Trophoblast cell (in vitro differentiated cells and primary cell): ENCODE measurements at places on chromosomes 6 and 20.

GRCh38 chr6:44237021-44237812, 9.7 kb upstream of the HSP90AB1 start:
- peak; percentile 76 for DNase-seq

- DNase-seq = peak; percentile 34
Measured at GRCh38 chr6:70180901-70181599, 121.8 kb downstream of the COL9A1 start.

DNA sequence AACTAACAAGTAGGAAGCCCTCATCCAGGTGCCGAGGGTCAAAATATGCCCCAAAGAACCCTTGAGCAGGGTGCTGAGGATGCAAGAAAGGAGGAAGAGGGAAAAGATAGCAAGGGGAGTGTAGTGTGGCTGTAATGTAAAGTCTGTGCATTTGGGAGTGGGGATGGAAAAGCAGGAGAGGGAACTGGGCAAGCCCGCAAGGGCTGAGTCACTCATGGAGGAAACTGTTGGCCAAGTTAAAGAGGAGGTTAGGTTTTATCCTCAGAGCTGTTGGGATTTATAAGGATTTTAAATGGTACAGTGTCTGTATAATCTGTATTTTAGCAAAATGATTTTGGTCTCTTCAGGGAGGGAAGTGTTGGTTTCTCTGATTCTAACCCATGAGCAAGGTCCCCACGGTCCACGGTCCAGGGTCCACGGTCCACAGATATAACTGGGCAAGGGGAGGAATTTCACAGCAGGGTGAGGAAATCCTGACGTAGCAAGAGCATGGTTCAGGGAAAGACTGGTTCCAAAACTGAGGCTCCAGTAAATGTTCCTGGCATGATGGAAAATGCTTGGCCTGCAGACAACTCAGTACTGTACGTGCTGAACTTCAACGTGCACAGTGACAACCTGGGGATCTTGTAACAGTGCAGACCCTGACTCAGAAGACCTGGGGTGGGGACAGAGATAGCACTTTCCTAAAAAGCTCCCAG, 759.8 kb downstream of the PTPRT start:
- no peak for DNase-seq

DNA sequence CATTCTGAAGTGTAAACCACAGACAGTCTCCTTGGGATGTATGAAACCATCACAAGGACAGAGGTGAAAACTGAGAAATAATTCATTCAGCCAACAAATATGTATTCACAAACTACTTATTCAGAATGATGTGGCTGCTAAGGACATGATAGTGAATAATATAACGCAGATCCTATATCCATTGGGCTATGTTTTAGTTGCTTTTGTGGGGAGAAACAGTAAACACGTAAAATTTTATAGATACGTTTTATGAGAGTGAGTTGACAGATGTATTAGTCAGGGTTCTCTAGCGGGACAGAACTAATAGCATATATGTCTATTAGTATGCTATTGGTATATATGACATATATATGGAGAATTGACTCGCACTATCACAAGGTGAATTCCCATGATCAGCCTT, 402.5 kb downstream of the RFPL4B start:
- no peak for DNase-seq

DNA sequence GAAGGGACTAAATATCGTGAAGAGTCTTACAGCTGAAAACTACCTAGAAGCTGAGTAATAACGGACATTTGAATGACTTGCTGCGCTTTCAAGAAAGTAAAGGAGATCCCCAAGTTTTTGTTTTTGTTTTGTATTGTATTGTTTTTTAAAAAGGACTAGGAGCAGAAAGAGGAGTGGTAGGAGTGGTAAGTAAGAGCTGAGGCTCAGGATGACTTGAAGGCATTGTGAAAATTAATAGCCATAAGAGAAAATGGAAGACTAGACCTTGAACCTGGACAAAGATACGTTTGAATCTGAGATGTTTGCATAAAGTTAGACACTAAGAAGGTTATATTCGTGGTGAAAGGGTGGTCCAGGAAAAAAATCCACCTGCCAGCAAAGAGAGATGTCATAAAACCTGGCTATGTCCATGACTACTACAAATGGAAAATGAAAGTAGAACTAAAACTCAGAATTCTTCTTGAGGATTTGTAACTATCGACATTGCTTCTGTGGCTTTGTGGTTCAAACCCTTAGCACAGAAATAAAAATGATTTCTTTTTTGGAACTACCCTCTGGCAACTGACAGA, 824.8 kb upstream of the FLRT3 start:
- DNase-seq = no peak

GRCh38 chr20:38120625-38120988, 44.5 kb downstream of the TGM2 start:
- no peak for DNase-seq

GRCh38 chr6:157104803-157105202, 218.5 kb downstream of the TMEM242 start:
- DNase-seq = no peak

DNA sequence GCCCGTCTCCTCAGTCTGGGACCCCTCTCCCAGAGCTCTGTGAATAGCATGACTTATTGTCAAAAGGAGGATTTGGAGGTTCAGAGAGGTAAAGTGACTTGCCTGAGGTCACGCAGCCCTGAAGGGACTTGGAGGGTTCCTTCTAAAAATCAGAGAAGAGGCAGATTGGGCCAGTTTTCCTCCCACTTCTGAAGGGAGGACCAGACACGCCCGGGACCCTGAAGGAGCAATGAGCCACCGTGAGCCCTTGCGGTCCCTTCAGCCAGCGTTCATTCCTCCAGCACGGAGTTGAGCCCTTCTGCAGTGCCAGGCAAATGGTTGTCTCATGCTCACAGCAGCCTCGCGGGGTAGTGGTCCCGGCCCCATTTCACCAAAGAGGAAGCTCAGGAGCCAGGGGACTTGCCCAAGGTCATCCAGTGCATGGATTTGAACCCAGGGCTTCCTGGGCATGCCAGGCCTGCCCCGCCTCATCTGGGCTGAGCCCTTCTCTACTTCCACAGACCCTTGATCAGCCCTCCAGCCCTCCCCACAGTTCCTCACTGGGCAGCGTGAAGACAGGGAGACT, 7.4 kb downstream of the SRC start:
- no peak for DNase-seq

GRCh38 chr20:50885781-50886180, 45.5 kb downstream of the ADNP start:
- DNase-seq = no peak

- no peak for DNase-seq
Measured at GRCh38 chr6:131159578-131159977, 24.3 kb downstream of the AKAP7 start.

DNA sequence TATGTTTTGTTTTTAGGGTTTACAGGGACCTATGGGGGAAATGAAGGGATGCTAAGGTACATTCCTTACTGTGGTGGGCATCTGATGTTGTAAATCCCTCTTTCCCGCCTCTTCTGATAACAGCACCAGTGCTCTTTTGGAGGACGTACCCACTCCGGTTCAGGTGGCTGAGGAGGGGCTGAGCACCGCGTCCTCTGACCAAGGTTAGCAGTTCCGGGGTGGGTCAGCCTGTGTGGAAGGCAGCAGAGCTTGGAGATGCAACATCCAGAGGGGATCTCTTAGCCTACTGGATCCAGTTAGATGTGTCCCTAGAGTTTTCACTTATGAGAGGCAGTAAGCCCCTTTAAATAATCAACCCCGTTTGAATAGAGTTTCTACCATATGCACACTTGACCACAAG, 135.3 kb upstream of the KCNG1 start:
- no peak for DNase-seq

DNA sequence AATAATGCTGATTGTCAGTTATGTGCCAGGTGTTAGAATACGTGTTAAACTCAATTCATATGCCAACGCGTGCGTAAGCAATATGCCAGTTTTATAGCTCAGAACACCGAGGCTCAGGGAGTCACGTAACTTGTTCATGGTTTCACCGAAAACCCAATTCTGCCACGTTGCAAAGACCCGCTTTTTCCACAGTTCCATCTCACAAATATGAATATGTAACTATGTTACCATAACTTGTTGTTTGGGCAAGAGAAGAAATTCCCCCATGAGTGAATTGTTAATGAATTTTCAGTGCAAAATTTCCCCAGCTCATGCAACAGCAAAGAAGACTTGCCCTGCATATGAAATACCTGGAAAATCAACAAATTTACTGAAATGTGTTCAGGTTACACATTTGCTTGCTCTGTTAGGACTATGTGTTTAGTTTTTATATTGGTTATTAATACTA, 30.1 kb downstream of the SF3B5 start:
- DNase-seq = no peak

GRCh38 chr6:107655245-107655644, 165.3 kb downstream of the SOBP start:
- DNase-seq = no peak

- DNase-seq = no peak
Measured at GRCh38 chr6:1611572-1612298, 2.0 kb downstream of the FOXC1 start.

DNA sequence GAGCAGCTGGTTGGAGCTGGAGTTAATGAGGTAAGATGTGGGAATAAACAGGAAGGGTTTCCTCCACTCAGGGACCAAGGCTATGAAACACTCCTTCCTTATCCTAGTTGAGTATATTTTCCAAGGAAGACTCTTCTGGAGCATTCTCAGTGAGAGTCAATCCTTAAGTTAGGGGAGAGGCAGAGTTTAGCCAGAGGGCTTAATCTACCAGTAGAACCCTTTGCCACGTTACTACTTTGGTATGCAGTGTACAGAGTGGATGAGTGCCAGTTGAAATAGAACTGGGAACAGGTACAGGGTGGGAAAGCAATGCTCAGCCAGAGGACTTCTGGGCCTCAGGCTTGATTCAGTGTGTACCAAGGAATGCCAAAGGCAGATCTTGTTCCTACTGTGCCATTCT, 114.3 kb downstream of the UBE3D start:
- DNase-seq = peak; percentile 91

DNA sequence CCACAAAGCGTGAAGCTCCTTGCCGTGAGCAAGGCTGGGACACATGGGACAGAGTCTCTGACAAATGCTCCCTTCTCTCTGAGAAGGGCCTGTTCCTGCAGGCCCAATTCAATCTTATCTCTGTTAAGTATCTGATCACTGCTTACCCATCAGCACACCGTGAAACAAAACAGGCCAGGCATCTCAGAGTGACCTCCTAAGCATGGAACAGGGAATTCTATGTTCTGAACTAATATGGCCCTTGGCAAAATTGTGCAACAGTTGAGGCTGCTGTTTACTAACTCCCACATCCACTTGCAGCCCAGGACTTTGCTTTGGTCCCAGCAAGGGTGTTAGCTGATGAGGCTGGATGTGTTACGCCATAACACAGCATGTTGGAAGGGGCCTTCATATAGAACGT, 79.2 kb downstream of the GCLC start:
- peak; percentile 100 for DNase-seq

DNA sequence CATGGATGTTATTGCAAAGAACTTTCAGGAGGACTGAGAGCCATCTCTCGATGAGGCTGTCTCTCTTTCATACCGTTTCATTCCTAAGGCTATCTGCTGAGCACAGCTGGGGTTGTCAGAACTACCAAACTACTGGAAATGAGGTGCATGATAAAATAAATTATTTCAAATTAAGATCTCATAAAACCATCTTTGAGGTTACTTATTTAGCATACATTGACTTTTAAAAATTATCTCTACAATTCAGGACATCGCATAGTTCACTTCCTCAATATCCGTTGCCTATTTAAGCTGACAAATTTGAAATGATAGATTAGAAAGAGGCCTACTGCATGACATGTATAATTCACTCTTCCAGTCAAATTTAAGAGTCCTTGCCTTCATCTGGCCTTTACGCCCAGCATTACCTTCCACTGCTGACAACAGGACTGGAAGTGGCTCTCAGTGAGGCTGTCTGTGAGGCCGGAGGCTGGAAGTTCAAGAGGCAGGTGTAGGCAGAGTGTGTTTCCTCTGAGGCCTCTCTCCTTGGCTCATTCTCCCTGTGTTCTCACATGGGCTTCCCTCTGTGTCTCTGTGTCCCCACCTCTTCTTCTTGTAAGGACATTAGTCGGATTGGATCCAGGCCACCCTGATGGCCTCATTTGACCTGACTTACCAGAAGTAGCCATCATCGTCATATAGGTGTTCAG, 12.8 kb upstream of the DUSP22 start:
- DNase-seq = no peak

DNA sequence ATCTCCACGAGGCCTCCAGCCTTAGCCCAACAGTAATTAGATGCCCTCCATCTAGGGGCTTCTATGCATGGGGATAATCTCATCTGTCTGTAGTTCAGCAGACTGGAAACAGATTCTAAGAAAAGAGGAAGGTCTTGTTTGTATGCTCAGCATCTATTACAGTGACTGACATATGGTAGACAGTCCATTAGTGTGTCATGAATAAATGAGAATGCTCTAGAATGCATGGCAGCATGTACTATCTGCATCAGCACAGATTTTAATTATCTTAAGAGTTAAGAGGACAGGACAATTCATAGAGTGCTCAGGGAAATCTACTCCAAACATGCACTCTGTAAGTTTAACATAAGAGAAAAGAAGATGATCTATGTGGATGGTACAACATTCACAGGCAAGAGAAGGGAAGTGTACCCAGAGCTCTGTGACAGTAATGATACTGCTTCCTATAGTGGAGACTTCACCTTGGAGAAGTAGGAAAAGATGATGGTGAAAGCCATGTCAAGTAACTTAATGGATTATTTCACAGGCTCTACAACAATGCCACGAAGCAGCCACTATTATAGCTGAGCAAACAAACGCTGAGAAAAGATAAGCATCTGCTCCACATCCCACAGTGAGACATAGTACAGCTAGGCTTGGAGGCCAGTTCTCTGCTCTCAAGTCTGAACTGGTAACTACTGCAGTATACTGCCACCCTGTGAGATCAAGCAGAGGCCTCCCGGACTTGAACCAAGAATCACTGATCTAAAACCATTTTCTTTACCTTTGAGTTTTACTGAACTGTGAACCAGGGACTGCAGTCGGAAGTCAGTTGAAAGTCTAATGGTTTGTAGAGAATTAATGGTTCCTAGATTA, 309.2 kb upstream of the SPTLC3 start:
- DNase-seq = no peak

DNA sequence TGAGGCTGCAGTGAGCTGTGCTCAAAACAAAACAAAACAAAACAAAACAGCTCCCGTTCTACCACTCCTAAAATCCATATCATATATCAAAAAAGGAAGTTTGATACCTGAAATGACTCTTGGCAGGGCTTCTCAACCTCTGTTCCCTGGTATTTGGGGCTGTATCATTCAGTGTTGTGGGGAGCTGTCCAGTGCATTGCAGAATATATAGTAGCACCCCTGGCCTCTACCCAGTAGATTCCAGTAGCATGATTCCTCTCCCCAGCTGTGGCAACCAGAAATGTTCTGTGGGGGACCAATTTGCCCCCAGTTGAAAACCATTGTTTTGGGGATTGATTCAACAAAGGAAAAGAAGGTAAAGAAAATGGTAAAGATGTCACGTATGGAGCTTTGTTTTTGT, 238.9 kb downstream of the PRL start:
- DNase-seq = no peak

DNA sequence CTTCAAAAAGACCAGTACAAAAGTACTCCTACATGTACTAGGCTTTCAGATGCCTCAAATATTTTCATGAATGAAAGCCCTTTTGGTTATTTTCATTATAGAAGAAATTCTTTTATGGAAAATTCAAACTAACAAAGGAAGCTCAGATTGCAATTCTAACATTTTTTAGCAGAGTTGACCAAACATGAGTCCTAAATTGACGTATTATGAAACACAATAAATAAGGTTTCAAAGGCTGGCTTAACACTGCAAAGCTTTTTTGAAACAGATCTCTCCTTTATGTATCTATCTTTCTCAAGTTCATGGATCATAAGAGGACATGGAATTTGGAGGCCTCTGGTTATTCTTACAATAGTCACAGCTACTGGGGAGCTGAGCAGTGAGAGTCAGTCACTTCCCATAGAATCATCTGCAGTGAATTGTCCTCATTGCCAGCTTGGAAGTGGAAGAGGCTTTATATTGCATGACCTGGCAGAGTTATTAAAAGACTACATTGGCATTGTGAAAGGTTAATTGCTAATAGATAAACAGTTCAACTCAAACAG, 38.4 kb upstream of the FBXL4 start:
- no peak for DNase-seq
